ENCODE measurements at places on chromosomes 13 and 19.

- H3K4me1 ChIP-seq = no peaks in the 10 kb centered on the region
- H3K4me3 ChIP-seq = no peak overlapping the region
- H3K27ac ChIP-seq = no peak overlapping the region
- peak; percentile 92 for DNase-seq
These were observed 39.1 kb downstream of the GPR12 start for GRCh38 chr13:26721251-26722121.

- no peak for DNase-seq
- H3K27me3 ChIP-seq = no peaks in the 10 kb centered on the region
- peaks cover 39% of the 10 kb centered on the region for H3K36me3 ChIP-seq
- no peak overlapping the region for H3K4me3 ChIP-seq
These were observed 6.4 kb downstream of the EPN1 start for GRCh38 chr19:55681131-55682092.

- peaks cover 71% of the 10 kb centered on the region for H3K4me1 ChIP-seq
- H3K36me3 ChIP-seq = no peaks in the 10 kb centered on the region
- no peak overlapping the region for H3K27ac ChIP-seq
These were observed 28.4 kb downstream of the RASA3 start for GRCh38 chr13:114103801-114104654.

- H3K27ac ChIP-seq = no peak overlapping the region
- no peaks in the 10 kb centered on the region for H3K4me1 ChIP-seq
- no peaks in the 10 kb centered on the region for H3K27me3 ChIP-seq
- no peak for DNase-seq
- peaks cover 75% of the 10 kb centered on the region for H3K36me3 ChIP-seq
These were observed 24.7 kb downstream of the ZNF136 start for GRCh38 chr19:12187625-12188024.

- no peak overlapping the region for H3K4me3 ChIP-seq
- H3K36me3 ChIP-seq = no peaks in the 10 kb centered on the region
- no peak overlapping the region for H3K27ac ChIP-seq
- peak; percentile 75 for DNase-seq
These were observed 3.3 kb upstream of the CEACAM7 start for GRCh38 chr19:41691268-41691970.

DNA sequence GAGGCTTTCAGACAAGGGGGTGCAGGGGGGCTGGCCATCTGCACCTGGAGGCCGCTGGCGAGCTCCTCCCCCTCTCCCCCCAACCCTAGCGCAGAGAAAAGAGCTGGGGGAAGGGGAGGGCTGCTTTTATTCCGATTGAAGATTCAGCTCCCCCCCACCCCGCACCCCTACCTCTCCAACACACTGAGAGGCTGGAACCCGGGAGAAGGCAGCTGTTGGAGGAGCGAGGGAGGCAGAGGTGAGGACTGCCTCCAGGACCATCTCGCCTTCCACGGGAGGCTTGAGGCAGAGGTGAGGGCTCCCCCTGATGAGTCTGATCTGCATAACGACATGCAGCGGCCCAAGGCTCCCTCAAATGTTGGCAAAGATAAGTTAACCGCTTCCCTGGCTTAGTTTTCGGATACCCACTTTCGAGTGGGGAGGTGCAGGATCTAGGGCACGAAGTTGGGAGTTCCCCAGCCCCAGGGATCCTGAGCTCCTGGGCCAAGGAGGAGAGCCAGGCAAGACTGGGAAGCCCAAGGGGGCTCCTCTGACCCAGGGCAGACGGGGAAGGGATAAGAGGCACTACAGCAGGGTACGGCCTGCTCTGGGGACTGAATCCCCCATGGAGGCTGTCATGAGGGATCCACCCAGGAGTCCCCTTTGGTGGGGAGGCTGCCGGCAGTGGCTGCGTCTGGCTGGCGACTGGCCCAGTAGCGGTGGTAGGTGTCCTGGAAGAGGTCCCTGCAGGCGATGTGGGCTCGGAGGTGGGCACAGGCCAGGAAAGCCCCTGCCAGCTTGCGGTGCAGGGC, 1.2 kb upstream of the NUMBL start:
- DNase-seq = no peak
- H3K36me3 ChIP-seq = peaks cover 51% of the 10 kb centered on the region
- H3K27ac ChIP-seq = peak overlapping the region; percentile 88
- peak overlapping the region; percentile 74 for H3K4me3 ChIP-seq
- no peaks in the 10 kb centered on the region for H3K27me3 ChIP-seq

DNA sequence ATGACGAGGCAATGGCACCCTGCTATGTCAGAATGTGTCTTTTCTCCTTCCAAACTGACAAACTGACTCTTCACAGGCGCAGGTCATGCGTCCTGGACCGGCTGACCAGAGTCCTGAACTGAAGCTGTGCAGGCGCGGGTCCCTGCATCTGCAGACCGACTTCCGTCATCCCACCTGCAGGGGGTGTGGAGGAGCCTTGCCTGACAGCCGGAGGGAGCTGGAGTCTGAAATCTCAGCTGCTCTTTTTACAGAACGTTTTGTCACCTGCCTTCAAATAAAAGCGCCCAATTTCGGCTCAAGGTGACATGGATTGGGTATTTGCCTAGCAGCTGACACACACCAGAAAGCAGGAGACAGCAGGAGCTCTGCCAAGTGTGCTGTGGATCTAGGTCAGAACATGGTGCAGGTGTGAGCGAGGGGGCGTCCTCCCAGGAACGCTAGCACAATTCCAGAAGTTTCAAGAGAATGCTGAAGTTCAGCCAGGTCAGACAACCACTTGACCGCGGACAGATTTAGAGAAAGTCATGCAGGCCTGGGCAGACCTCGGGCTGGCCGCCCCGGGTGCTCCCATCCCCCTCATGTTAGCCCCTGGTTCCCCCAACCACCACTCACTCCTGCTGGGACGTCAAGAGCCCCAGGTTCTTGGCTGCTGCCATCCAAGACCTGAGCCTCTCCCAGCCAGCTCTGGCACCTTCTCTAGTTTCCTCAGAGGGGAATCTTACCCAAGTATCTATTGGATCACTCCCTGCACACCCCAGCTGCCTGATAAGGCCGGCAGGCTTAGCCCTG, 32.8 kb downstream of the ELL start:
- H3K27ac ChIP-seq = peak overlapping the region; percentile 57
- DNase-seq = no peak

- no peak overlapping the region for H3K4me3 ChIP-seq
- no peaks in the 10 kb centered on the region for H3K36me3 ChIP-seq
- DNase-seq = no peak
These were observed 624.4 kb upstream of the PCDH20 start for GRCh38 chr13:62040078-62040477.

DNA sequence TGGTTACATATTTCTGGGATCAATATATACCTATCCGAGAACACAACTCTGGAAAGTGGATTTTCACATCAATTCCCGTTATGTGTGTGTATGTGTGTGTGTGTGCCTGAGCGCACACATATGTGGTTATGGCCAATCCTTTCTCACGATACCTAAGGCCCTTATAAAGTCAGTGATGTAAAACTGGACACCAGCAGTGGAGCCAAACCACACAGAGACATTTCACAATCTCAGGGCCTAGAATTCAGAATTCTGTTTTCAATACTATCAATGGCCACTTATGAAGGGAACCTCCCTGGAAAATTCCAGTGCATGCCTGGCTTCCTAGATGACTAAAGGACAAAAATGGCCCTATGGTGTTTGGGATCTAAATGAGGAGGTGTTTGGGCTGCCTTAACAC, 187.3 kb upstream of the UBL3 start:
- H3K4me3 ChIP-seq = no peak overlapping the region
- no peak overlapping the region for H3K27ac ChIP-seq
- peaks cover 22% of the 10 kb centered on the region for H3K27me3 ChIP-seq
- DNase-seq = no peak

DNA sequence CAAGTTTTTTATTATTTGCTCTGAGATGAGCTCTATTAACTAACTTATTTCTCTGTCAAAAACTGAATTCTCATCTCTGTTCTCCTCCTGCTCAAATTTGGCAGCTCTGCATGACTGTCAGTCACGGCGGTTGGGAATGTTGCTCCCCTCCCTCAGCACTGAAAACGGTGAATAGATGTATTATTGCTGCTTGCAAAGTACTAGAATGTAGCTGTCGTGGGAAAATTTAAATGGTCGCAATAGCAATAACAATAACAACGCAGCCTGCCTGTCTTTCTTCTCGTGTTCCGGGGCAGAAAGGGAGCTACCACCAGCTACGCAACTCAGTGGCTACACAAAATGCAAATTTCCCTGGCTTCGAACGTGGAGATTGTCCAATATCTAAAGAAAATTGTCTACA, 125.6 kb upstream of the FRY start:
- H3K27ac ChIP-seq = no peak overlapping the region
- H3K27me3 ChIP-seq = no peaks in the 10 kb centered on the region
- no peak for DNase-seq
- no peak overlapping the region for H3K4me3 ChIP-seq
- no peaks in the 10 kb centered on the region for H3K36me3 ChIP-seq

DNA sequence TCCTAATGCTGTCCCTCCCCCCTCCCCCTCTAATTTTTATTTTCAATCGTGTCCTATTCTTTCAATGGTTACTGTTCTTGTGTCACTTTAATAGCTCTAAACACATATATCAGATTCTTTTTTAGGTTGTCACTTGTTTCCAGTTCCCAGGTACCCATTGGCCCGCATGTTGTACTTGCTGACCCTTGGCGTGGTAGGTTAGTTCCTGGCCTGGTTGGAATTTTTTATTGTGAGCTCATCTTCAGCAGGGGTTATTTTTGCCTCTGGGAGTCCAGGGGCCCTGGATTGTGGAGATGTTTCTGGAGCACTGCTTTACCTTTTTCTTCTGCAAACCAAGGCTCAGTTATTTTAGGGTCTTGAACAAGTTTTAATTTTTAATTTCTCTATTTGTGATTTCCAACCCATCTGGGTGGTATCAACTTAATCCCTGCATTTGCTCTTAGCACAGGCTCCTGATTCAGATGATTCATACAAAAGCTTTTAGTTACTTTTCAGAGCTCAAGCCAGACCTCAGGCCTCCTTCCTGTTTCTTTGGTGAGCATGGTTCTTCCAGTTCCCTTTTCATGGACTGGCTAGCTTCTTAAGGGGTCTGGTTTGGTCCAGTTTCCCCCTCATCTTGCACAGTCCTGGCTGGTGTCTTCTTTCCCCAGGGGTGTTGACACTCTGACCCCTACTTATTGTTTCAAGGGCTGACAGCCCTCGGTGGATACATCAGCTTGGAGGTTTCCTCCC, 220.5 kb downstream of the TM9SF2 start:
- H3K36me3 ChIP-seq = no peaks in the 10 kb centered on the region
- DNase-seq = no peak
- no peak overlapping the region for H3K27ac ChIP-seq

DNA sequence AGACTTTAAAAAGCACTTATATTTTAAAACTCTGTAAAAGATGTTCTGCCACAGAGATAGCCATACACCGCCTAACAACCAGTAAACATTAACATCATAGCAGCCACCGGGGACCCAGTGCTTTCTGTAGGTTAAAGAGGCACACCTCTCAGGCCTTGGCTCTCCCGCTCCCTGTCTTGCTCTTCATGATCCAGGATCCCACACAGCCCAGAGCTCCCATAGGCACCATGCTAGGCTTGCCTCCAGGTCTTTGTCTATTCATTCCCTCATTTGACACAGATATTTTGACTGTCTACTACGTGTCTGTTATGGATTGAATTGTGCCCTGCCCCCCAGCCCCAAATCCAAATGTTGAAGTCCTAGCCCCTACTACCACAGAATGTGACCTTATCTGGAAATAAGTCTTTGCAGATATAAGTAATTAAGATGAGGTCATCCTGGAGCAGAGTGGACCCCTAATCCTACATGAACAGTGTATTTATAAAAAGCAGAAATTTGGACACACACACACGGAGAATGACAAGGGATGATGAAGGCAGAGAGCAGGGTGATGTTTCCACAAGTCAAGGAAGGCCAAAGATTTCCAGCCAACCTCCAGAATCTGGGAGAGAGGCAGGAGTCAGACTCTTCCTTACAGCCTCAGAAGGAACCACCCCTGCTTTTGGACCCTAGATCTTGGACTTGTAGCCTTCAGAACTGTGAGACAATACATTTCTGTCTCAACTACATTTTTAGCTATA, 272.6 kb downstream of the DNAJC15 start:
- no peak overlapping the region for H3K27ac ChIP-seq
- no peak overlapping the region for H3K4me3 ChIP-seq
- no peak for DNase-seq
- H3K4me1 ChIP-seq = no peaks in the 10 kb centered on the region
- no peaks in the 10 kb centered on the region for H3K36me3 ChIP-seq

GRCh38 chr19:8320564-8321066, 560 bp downstream of the NDUFA7 start:
- H3K27ac ChIP-seq = peak overlapping the region; percentile 96
- H3K36me3 ChIP-seq = peaks cover 3% of the 10 kb centered on the region
- no peak for DNase-seq
- H3K4me1 ChIP-seq = peaks cover 51% of the 10 kb centered on the region
- H3K27me3 ChIP-seq = no peaks in the 10 kb centered on the region

GRCh38 chr19:17081672-17082630, 6.4 kb downstream of the MYO9B start:
- no peak for DNase-seq
- H3K4me1 ChIP-seq = peaks cover 47% of the 10 kb centered on the region
- H3K27ac ChIP-seq = peak overlapping the region; percentile 87
- peaks cover 12% of the 10 kb centered on the region for H3K36me3 ChIP-seq
- H3K27me3 ChIP-seq = no peaks in the 10 kb centered on the region
- H3K4me3 ChIP-seq = no peak overlapping the region

DNA sequence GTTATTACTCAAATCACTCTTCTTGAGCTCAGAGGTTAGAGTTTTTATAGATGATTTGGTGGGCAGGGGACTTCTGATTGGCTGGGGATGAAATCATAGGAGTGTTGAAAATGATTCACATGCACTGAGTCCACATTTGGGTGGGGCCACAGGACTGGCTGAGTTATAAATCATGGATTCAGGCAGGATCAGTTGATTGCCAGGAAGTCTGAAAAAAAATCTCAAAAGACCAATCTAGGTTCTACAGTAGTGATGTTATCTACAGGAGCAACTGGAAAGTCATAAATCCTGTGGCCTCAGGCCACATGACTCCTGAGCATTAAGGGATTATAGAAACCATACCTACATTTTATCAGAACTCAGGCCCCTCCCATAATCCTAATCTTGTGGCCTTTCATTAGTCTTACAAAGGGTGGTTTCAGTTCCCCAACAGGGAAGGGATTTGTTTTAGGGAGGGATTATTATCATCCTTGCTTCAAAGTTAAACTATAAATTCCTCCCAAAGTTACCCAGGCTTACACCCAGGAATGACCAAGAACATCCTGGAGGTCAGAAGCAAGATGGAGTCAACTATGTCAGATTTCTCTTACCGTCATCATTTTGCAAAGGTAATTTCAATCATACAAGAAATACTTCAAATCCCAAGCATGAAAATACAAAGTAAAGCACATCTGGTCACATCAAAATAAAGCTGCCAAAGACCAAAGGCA, 5.6 kb upstream of the CCDC70 start:
- H3K36me3 ChIP-seq = no peaks in the 10 kb centered on the region
- no peak overlapping the region for H3K27ac ChIP-seq
- DNase-seq = no peak
- no peak overlapping the region for H3K4me3 ChIP-seq

All from esophagus muscularis mucosa (tissue), 4 donors.